ENCODE measurements at places on chromosomes 12 and 14.

DNA sequence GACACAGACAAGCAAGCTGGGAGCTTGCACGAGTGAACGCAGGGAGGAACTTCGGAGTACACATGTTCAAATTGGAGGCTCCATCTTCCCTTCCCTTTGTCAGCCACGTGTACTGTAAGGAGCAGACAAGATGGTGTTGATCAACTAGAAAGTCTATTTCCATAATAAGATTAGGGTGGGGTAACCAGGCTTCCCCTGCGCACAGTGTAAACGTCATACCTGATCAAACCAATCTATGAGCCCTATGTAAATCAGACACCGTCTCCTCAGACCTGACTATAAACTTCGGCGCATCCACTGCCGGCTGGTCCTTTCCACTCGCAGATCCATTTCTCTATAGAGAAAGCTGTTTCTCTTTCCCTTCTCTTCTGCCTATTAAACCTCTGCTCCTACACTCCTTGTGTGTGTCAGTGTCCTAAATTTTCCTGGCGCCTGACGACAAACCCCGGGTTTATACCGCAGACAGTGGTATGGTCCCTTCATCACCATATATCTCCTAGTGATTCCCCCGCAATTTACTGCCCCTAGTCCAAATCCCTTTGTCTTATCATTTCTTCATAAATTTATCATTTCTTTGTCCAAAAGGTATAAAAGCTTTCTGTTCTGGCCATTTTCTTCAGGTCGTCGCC lies 7.5 kb upstream of the ETFBKMT start:
- DNase-seq: no peak

DNA sequence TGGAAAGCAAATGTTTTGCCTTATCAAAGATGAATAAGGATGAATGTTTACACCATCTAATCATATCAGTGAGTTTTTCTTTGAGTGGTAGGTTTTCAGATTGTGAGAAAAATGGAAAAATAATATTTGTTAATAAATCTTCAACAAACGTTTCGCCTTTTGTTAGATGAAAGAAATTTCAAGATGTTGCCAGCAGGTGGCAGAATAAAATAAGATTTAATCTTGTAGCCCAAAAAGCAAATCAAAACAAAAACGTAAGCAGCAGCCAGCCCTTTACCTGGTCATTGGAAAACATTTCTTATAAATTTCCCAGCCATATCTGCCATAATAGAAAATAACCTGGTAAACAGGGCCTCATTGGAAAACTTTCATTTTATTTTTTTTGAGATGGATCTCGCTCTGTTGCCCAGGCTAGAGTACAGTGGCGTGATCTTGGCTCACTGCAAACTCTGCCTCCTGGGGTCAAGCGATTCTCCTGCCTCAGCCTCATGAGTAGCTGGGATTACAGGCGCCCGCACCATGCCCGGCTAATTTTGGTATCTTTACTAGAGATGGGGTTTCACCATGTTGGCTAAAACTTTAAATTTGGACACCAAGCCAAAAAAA lies 15.4 kb upstream of the TMEM120B start:
- DNase-seq: no peak

- DNase-seq: no peak
Measured at GRCh38 chr14:49766839-49767238, 1.1 kb upstream of the KLHDC2 start.

DNA sequence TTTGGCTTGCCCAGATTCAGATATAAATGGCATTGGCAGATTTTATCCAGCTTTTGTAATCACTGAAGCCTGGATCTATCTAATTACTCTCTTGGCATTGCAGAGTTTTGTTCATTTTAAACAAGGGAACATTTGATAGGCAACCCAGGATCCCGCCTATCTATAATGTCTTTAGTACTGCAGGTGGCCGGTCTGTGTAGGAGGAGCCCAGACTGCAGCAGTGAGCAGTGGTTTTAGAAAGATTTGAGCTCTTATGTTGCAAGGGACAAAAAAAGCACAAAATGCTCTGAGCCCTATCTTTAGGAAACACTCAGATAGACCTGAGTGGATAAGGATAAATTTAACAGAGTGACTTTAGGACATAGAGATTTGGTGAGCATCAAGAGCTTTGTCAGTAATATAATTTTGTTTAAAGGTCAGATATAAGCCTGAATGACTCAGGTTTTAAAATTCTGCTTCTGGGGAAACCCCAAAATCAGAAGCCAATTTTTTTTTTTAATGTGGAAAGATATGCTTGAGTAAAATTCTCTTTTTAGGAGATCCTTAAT lies 165.5 kb downstream of the SLC5A8 start:
- no peak for DNase-seq

DNA sequence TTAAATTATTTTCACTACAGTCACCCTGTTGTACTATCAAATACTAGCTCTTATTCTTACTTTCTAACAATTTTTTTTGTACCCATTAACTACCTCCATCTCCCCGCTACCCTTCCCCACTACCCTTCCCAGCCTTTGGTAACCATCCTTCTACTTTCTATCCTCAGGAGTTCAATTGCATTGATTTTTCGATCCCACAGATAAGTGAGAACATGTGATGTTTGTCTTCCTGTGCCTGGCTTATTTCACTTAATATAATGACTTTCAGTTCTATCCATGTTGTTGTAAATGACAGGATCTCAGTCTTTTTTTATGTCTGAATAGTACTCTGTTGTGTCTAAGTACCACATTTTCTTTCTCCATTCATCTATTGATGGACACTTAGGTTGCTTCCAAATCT lies 117.8 kb downstream of the FIGNL2 start:
- DNase-seq: no peak

DNA sequence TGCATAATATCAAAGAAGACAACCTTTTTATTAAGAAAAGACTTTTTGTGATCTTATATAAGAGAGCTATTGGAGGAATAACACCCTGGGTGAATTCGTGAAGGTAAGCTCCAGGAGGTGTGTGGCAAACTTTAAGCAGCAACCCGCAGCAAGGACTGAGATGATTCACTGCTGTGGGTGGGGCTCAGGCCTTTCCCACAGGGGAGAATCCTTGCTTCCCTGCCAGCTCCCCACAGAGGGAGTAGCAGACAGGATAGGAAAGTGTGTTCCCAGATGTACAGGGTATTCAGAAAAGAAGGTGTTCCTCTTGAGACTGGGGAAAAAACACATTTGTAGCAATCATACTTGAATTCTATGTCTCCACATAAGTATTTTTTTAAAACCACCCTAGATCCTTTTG lies 9.2 kb downstream of the NDUFA12 start:
- DNase-seq: no peak

DNA sequence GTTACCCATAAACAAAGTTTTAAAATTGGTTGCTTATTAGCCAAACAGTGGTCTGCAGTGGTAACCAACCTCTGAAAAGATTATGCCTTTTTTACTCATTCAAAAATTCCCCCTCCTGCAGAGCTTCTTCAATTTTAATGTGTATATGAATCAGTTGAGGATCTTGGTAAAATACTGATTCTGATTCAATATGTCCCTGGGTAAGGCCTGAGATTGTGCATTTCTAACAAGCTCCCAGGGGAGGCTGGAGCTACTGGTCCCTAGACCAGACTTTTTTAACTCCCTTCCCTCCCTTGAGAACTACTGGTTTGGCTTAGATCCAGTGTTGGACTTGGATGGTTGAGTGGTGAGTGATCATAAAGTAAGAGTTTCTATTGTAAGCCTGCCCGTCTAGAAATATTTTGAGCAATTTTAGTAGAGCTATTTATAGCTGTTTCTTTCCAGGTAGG lies 90.2 kb downstream of the FUT8 start:
- DNase-seq: no peak

- no peak for DNase-seq
Measured at GRCh38 chr14:30971586-30971985, 53.9 kb upstream of the AP4S1 start.

GRCh38 chr12:30696103-30696408 lies 387 bp upstream of the IPO8 start:
- DNase-seq: no peak

DNA sequence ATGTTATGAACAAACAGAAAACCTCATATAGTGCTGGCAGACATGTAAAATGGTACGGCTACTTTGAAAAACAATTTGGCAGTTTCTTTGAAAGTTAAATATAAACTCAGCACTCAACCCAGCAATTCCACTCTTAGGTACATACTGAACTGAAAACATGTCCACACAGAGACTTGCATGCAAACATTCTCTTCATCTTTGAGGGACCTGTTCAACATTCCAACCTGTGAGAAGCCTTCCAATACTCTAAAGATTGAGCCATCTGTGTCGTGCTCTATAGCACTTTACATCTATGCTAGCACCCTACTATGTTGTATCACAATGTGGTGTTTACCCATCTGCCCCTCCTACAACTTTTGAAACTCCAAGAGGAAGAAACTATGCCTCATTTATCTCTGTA lies 79.3 kb downstream of the DNAI7 start:
- no peak for DNase-seq

DNA sequence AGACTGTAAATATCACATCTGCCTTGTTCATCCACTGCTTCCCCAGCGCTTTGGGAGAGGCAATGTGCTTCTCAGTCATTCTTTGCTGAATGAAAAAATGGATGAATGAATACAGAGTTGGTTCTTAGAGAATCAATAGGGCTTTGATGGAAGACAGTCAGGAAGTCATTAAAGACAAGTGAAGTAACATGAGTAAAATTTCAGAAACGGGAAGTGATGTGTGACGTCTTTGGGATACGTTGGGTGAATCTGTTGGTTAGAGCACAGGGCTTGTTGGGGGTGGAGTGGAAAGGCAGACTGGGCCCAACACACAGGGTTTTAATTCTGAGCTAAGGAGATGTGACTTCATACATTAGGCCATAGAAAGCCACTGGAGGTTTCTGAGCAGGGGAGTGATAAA lies 39.0 kb upstream of the NRXN3 start:
- DNase-seq: no peak

GRCh38 chr12:19447386-19447785 lies 8.1 kb downstream of the AEBP2 start:
- no peak for DNase-seq

DNA sequence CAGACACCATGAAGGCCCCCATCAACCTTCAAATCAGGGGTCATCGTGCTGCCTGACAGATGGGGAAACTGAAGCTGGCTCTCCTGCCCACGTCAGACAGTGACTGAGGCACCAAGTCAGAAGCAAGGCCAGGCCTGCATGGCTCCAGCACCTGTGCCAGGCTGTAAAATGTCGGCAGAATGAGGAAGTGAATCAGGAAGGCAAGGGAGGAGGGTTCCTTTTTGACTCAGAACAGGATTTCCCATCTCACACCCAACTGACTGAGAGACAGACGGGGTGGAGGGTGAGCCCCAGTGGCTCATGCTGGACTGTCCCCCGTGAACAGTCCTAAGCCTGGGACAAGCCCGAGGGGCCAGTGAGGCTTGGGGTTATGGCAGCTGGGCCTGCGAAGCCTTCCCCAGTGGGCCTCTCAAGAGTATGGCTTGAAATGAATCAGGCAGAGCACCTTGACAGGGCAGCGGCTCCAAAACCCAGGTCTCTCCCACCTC lies 20.9 kb downstream of the SYNE3 start:
- no peak for DNase-seq

GRCh38 chr12:39872425-39872824 lies 233.5 kb downstream of the SLC2A13 start:
- DNase-seq: no peak

DNA sequence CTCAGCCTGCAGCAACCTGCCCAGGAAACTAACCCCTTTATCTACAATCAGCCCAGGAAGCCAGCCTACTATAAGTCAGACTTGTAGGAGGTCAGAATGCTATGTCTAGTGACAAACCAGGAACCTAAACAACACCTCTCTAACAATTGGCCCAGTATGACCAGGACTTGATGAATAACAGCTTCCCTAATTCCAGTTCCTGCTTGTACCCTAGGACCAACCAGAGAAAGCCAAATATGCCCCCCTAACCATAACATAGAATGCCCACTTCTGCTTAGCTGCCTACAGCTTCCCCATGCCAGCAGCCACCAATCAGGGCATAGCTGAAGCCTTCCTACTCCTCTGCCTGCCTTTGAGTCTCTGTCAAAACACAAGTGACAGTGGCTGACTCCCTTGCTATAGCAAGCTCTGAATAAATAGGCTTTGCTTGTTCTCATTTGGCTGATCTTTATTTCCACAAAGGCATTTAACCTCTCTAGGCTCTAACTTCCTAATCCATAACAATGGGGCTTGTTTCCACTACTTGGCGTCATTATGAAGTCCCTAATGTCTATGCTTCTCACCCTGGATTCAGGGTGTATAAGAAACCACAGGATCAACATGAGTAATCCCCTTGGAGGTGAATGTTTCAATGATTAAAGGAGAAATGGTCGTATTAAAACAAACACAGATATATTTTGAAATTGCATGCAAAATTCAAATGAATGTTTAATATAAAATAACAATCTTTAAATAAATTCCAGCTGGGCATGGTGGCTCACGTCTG lies 220.2 kb downstream of the ANO6 start:
- DNase-seq: no peak

DNA sequence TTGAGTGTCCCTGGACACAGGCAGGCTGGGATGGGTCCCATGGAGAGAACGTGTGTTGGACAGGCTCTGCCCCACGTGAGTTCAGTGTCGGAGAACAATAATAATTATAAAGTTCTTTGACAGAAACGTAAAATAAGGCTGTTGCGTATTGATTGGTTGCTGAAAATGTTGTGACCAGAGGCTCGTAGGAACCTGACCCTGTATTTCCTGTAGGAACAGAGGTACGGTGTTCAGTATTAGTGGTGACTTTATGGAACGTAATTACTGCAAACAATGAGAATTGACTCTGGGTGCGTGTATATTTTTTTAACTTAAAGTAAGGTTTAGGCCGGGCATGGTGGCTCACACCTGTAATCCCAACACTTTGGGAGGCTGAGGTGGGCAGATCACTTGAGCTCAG lies 7.8 kb downstream of the MTA1 start:
- no peak for DNase-seq

DNA sequence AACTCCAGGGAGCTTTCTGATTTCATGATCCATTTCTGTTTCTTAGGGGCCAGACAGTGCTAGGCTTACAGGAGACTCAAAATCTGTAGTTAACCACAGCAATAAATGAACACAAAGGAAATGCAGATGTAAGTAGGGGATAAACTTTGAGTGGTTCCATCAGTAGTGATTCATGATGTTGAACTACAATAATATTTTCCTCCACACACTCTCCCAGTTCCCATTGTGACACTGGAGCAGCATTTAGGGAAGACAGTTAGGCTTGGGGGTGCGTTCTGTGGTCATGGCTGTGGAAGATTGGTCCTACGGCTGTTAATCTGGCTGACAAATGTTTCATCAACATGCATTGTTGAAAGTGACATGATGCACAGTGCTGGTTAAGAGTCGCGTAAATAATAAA lies 66.9 kb downstream of the HMGA2 start:
- no peak for DNase-seq

DNA sequence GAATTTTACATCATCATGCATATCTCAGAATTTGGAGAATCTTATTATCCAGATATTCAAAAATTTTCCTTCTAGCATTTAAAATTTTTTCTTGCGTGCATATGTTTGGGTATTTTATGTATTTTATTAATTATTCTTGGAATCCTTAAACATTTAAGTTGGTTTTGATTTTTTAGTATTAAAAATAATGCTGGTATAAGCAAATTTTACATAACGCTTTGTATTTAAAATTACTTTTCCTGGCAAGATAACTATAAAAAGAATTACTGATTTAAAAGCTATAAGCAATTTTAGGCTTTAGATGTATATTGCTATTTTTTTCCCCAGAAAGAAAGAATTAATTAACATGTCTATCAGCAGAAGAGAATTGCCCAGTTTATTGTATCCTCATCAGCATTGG lies 224.6 kb upstream of the STXBP6 start:
- DNase-seq: no peak

Data from mucosa of gallbladder (tissue), 1 donor.